ENCODE measurements at places on chromosomes 7 and 10.

DNA sequence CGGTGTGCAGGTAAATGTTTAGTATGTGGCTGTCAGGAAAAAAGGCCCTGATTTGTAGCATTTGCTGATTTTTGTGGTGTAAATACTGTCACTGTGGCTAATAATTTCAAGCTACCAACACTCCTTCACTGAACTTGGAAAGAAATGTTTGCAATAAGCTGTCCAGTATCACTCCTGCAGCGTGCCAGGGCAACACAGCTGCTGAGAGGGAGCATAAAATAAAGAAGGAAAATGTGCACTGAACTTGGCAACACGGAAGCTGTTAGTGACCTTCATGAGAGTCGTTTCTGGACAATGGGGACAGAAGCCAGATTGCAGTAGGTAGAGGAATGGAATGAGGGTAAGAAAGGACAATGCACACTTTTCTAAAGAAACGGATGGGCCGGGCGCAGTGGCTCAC, 37.9 kb upstream of the FHIP2A start:
- DNase-seq = no peak

GRCh38 chr10:132790934-132791829, 5.2 kb upstream of the NKX6-2 start:
- DNase-seq = no peak

DNA sequence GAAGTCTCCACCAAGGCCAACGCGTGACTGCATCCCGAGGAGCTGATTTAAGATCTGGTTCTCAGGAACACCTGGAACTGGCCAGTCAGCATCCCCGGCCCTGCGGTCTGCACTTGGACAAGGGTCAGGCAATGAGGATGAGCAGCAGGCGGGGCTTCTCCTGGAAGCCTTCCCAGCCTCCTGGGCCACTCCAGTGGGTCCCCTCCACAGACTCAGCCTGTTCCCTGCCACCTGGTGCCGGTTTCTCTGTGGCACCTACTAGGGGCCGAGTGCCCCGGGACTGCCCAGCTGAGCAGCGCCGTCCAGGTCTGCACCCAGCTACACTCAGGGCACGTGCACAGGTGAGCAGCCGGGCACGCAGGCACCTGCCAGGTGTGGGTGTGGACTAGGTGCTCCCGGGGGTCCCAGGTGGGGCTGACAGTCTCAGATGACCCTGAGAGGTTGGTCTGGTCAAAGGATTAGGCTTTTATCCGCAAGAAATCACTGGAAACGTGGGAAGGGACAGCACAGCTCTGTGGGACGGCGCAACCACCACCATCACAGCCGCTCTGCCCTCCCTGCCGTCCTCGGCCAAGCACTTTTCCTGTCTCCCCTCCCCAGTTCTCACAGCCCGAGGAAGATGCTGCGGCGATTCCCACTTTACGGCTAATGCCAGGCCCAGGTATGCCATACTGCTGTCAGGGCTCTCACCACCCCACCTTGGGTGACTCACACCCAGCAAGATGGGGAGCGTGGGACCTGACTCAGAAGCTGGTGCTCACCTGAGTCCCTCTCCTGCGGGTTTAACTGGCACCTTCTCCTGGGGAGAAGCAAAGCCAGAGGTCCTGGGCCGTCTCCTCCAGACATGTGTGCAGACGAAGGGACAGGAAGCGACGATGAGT, 166.0 kb downstream of the RNF216 start:
- DNase-seq = no peak

DNA sequence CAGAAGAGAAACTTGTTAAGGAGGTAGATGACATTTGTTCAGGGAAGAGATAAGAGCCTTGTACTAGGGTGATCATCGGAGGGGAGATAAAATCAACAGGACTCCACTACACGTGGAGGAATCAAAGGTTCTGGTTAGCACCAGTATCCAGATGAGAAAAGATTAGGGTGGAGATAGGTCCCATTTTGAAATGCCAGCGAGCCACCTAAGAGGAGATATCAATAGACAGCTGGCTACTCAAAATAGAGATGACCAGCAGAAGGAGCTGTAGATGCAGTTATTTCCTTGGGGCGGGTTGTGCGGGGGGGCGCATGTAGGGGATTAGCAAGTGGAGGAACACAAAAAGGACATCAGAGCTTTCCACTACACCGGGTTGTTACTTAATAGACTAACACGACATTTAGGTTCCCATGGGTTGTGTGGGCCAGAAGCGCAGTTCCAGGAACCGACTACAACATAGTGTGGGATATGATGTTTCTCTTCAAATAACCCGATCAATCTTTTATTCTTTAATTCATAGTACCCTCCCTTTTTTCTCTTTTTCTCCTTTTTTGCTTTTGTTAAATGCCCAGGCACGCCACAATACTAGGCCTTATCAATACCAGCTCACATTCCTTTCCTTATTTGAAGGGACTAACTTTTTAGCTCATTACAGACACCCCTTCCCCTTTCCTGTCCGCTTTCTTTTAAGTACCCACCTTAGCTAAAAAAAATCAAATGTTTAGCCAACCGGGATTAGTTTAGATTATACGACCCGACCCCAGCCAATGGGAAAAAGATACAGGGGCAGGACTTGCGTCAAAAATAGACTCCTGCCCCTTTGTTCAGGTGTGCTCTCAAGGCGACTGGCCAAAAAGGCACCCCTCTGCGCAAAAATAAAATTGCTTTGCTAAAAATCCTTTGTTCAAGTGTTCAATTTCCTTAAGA, 2.0 kb upstream of the KIF11 start:
- no peak for DNase-seq

DNA sequence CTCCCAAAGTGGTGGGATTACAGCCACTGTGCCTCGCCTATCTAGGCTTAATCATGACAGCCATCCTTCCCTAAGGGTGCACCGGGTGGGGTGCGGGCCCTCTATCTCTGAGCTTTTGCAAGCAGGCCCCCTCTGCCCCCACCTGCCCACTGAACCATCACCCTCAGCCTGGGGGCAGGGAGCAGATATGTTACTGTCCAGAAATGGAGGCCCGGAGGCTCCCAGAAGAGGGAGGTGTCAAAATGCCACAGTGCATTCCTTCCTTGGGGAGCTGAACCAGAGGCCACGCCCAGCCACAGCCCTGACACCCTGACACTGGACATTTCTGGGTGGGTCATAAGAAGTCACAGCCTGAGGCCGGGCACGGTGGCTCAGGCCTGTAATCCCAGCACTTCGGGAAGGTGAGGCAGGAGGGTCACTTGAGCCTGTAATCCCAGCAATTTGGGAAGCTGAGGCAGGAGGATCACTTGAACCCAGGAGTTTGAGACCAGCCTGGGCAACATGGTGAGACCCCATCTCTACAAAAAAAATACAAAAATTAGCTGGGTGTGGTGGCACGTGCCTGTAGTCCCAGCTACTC, 129.8 kb upstream of the TNRC18 start:
- DNase-seq = no peak

DNA sequence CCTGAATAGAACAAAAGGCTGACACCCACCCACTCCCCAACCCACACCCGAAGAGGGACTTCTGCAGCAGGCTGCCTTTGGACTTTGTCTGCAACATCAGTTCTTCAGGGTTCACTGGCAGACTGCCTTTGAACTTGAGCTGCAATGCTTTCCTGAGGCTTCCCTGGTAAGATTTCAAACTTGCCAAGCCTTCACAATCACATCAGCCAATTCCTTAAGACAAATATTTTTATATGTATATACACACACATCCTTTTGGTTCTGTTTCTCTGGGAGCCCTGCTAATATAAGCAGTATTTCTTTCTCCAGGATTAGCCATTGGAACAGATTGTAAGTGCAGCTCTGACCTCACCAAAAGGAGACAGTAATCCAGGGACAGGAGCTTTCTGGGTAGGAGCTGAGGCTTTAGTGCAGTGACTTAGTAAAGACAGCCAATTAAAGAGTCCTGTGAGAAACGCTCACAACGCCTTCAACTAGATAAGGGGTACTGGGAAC, 55.6 kb upstream of the KMT2E start:
- DNase-seq = no peak

DNA sequence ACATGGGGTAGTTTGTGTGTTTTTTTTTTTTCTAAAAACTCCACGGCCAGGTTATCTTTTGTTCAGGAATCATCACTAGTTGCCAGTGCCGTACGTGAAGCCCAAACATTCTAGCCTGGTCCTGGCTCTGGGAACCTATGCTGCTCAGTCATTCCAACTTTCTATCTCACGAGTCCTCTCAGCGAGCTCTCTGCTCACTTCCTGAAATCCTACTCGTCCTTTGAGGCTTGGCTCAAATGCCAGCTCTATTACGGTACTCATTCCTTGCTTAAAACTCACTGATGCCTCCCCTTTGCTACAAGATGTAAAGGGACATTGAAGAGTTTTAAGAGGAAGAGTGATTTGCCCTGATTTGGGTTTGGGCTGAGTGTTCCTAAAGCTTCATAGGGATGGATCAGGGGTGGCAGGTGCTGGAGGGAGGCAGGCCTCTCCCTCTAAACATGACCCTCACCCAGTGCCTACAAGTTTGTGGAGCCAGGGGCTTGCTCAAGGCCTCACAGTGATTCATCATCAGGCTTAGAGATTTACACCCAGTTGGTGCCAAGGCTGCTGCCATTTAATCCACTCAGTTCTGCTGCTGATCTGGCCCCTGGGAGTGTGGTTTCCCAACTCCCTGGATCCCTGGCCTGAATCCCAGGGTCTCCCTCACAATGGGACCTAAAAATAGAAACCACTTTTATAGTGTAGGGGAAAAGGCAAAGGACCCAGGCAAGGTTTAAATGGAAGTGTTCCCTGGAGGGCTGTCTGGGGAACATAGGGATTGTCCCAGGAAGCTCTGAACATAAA, 46.1 kb upstream of the R3HCC1L start:
- no peak for DNase-seq

DNA sequence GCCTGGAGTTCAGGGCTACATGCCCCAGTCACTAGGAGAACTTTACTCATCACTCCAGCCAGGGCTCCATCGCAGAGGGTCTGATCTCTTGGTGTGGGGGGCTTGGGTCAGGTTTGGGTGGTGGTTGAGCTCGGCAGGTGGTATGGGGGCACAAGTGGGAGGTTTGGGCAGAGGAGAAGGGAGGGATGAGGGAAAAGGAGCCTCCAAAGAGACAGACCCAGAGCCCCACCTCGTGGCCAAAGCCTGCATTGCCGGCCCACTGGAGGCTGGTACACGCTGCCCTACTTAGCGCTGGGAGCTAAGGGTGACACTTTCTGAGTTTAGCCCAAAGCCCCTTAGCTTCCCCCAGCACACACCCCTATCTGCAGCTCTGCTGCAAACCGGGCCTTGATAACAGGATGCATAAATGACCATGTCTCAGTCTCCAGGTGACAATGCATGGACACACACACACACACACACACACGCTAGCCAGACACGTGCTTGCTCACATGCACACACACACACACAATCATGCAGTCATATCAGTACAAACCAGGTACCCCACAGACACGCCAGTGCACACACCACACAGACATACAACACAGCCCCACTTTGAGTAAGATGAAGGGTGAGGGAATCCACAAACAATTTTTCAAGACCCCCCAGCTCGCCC, 14.7 kb downstream of the LZTS2 start:
- DNase-seq = peak; percentile 66

DNA sequence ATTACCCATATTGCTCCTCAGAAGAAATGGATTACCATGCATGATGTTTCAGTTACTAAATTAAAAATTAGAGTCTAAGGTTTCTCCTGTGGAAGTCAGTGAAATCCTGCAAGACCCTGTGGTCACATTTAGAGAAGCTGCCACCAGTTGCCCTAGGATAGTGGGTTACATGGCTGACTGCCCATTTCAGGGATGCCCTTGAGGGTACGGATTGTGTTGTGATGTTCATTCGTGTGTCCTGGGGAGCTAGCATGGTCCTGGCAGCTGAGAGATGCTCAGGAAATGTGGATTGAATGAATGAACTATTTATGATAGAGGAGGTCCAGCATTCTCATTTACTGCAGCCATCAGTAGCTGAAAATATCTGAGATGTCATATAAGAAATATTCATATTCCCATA, 55.1 kb downstream of the TMEM178B start:
- DNase-seq = no peak

GRCh38 chr10:107072786-107073185, 91.7 kb downstream of the SORCS1 start:
- no peak for DNase-seq

DNA sequence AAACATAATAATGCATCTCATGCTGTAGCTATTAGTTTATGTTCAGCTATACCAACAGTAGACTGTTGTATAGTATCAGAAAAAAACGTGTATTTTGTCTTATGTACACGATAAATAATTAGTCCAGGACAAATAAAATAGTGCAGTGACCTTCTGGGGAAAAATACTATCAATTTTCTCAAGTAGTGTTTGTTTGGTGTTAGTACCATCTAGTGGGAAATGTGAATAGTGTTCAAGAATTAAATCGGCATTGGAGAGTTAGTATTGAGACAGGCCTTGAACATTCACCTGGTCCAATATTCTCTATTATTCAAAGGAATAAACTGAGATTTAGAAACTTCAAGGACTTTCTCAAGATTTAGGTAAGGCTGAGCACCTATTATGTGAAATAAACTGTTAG, 21.7 kb upstream of the OR2A5 start:
- DNase-seq = no peak

GRCh38 chr10:75465450-75465827, 34.0 kb downstream of the LRMDA start:
- no peak for DNase-seq

DNA sequence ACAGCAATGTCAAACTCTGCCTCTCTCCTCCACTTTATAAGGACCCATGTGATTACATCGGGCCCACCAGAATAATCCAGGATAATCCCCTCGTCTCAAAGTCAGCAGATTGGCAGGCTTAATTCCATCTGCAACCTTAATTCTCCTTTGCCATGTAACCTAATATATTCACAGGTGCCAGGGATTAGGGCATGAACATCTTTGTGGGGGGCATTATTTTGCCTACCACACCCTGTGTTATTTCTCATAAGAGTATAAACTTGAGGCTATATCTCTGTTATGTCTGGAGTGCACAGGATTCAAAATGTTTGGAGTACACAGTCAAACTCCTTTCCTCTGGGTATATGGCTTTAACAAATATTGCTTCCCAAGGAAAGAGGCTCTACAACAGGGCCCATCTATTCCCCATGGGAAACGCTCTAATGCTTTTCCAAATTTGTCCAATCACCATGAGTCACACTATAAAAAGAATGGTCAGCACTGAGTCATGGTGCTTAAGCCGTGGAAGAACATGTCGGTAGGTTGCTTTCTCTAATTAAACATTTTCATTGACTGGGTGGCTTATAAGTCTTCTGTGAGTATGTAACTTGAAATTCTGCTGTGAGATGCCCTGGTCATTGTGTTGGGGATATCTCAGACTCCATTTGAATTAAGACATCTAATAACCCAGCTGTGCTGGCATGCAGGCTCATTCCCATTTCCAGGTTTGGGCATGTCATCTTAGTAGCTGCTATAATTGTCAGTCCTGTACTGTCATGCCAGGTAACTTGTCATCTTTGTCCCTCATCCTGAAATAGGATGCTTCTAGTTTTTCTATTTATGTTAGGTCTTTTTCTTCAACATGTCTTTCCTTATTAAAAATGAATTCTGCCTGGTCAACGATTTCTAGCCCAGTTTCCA, 11.5 kb upstream of the AKR1B10 start:
- no peak for DNase-seq

- DNase-seq = no peak
These were observed 101.4 kb downstream of the PODXL start for GRCh38 chr7:131455001-131455400.
